Right hindlimb (tissue), 1 donor: ENCODE measurements at places on chromosomes 3 and 15.

DNA sequence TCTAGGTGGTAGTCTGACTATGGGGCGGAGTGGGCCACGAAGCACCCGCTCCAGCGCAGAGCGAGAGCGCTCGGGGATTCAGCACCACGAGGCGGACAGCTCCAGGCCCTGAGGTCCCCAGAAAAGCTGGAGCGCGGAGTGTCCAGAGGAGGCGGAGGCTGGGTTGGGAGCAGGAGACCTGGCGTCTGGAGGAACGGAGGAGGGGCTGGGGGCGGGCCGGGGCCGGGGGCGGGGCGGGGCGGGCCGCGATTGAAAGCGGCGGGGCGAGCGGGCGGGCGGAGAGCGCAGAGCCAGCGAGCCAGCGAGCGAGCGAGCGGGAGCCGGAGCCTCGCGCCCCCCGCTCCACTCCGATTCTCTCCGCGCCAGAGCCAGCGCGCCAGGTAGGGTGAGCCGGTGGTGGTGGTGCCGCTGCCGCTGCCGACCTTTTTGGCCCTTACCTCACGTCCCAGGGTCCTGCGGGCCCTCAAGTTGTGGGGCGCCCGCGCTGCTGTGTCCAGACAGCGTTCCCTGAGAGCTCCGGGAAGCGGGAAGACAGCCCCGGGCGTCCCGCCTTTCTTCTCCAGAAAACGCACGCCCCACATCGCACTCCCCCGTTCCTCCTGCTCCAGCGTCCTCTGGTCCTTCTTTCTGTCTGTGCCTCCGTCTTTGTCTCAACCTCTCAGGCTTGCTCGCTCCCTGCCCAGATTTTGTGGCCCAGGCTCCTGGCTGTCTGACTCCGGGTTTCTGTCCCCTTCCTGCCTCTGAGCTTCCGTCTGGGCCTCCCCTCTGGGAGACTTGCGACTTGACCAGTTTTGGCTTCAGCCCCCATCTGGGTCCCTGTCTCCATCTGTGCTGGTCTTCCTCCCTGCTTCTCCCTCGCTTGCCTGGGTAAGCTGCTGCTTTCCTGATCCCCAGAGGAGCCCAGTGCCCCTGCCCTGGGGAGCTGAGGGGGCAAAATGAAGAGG is at the start of gene GRM2:
TSS of gene GRM2 (plus strand) at position 281 of the 944 bp plus-strand sequence. CDS start 1,916 bp downstream, outside the sequence.
- DNase-seq, result peak; percentile 93

- DNase-seq, result no peak
Measured at GRCh38 chr15:60762167-60762566, 283.2 kb upstream of the ICE2 start.

- DNase-seq, result no peak
Measured at GRCh38 chr3:11306817-11307589, 34.8 kb downstream of the ATG7 start.

DNA sequence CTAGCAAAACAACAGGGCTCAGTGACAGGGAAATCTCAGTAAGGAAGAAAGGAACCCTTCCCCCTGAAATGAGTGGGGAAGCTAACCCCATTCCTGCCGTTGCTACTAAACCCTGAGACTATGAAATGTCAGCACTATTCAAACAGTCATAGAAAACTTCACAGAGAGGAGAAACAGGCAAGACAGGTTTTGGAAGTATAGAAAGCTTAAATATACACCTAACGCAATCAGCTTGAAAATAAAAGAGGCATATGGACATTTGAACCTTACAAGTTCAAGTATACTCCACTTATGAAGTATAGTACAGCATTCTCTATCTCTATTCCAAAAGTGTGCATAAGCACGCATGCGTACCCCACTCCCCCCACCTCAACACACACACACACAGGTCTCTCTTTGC is 17.6 kb upstream of the FRMD4B start:
- DNase-seq, result no peak

GRCh38 chr3:117079997-117080396 is 370.4 kb downstream of the TUSC7 start:
- no peak for DNase-seq

- DNase-seq, result no peak
Measured at GRCh38 chr3:76826861-76827260, 213.0 kb upstream of the ROBO2 start.
